ENCODE measurements at places on chromosomes 3 and 15.

- no peak for DNase-seq
These were observed 37.7 kb upstream of the PARP14 start for GRCh38 chr3:122642935-122643334.

DNA sequence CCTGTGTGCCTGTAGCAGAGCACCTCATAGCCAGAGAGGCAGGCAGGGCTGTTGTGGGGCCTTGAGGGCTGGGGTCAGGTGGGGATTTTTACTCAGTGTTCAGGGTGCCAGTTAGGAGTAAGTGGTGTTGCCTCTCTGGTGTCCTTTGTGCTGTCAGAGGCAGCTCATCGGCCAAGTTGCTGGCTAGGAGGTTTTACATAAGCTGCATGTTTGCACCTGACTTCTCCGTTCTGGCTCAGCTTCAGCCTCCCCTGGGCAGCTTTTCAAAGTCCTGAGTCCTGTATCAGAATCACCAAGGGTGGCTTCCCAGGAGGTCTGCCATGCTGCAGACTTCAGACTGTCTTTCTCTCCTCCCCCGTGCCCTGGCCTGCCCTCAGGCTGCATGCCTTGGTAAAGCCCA lies 242.6 kb upstream of the TPM1 start:
- no peak for DNase-seq

GRCh38 chr15:74243431-74243830 lies 7.3 kb downstream of the CCDC33 start:
- DNase-seq, result no peak

DNA sequence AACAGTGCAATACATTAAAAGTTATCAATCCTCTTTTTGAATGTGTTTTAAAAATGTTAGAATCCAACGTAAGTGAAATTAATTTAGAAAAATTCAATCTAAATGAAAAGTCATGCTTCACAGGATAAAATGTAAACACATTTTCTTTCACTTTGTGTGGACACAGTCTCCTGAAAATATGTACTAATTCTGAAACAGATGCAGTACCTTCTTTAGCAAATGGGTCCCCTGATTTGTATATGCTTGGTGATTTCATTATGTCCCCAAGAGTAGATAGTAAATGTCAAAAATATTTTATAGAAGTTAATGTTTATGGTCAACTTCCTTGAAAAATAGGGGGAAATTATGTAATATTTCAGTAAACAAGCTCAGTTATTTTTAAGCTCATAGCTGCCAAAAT lies 28.9 kb downstream of the FOXP1 start:
- no peak for DNase-seq

DNA sequence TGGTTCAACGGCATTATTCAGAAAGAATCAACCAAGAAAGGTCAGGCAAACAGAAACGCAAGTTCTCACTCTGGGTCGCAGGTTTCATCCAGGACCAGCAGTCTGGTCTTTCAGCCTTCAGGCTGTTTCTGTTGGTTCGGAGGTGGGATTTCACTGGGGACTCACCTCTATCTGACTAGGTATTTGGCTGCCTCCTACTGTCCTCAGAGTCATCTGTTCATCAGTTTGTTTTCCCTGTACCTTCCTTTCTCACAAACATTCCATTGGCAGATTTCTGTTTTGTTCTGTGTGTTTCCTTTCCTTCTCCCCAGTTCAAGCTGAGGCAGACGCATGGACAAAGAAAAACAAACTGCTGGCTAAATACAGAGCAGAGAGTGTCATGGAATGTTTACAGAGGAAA lies 1046.6 kb upstream of the CFAP20DC start:
- DNase-seq, result no peak

DNA sequence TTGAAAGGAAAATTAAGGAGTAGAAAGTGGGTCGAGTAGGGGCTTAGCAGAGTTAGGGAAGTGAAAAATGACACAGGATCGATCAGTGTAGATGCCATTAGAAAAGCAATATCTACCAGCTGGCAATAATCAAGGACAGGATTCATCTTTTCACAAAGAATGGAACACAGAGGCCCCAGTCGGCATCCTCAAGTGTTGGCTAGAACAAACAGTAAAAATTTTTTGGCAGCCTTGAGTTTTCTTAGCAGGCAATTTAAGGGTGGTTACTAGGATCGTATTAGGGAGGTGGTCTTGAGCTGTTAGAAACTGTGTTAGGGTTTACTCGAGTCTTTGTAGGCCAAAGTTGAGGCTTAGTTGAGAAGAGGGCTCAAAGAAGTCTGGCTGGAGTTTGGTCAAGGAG lies 658.8 kb upstream of the SGO1 start:
- DNase-seq, result no peak

GRCh38 chr3:132847849-132848625 lies 125.8 kb upstream of the NPHP3 start:
- no peak for DNase-seq

GRCh38 chr15:89409184-89410038 lies 74.8 kb upstream of the POLG start:
- no peak for DNase-seq

- peak; percentile 70 for DNase-seq
These were observed 61.2 kb upstream of the LRTM1 start for GRCh38 chr3:54988838-54989630.

DNA sequence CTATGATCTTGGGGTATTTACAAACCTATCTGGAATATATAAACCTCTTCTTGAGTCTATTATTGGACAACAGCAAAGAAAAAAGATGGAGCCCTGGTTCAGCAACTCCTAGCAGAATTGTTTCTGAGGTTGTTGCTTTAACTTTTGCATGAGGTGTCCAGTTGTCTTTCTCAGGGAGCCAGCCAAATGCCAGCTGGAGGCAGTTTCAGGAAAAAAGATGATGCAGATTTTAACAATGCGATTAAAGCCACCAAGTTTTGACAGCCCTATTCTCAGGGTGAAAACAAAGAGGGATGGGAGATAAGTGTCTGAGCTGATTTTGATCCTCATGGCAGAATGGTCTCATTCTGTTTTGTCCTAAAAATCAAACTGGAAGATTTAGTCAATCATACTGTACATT lies 181.6 kb upstream of the RASGRP1 start:
- DNase-seq, result peak; percentile 37

- DNase-seq, result no peak
These were observed 175.4 kb downstream of the SQOR start for GRCh38 chr15:45810201-45810600.

DNA sequence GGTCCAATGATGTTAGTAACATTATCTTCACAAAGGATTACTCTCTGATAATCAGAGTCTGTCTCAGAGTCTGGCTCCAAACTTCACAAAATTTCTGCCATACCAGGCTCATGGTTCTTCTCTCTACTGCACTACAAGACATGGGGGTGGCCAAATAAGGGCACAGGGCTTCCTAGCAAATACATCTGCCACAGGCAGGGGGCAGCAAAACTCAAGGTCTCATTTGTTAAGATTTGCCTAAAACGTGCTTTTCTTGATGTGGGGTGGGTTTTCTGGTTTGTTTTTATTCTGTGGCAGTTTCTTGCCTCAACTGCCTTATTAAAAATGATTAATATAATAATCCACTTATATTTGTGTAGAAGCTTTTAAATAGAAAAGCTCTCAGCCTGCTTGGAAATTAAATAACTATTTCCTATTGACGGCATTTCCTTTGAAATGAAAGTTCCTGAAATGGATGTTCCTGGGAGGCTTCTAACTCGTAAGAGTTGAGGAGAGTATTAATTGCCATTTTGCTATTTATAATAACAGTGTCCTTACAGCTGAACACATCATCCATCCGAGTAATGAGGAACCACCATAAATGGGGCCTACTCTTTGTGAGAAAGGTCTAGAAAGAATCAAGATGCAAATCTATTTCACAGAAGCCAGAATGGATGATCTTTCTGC lies 53.8 kb downstream of the SST start:
- DNase-seq, result peak; percentile 78

GRCh38 chr15:26049900-26050657 lies 187.0 kb upstream of the ATP10A start:
- no peak for DNase-seq

GRCh38 chr15:64755427-64755940 lies 19.9 kb downstream of the RBPMS2 start:
- no peak for DNase-seq

GRCh38 chr3:144073698-144074097 lies 102.1 kb downstream of the DIPK2A start:
- no peak for DNase-seq

GRCh38 chr3:146160321-146160963 lies 542 bp downstream of the PLOD2 start:
- peak; percentile 74 for DNase-seq

GRCh38 chr3:17125738-17126442 lies 241.1 kb downstream of the PLCL2 start:
- no peak for DNase-seq

GRCh38 chr3:16589867-16590624 lies 15.2 kb downstream of the DAZL start:
- no peak for DNase-seq

- DNase-seq, result peak; percentile 61
These were observed 30.6 kb upstream of the ZSCAN2 start for GRCh38 chr15:84570164-84570735.

GRCh38 chr15:66923438-66923881 lies 141.9 kb upstream of the SMAD3 start:
- no peak for DNase-seq

- DNase-seq, result no peak
These were observed 7.5 kb upstream of the UBL7 start for GRCh38 chr15:74468341-74469032.

- peak; percentile 75 for DNase-seq
These were observed 127.5 kb upstream of the TOPAZ1 start for GRCh38 chr3:44114142-44114541.

GRCh38 chr3:139587797-139588196 lies 48.3 kb upstream of the RBP1 start:
- DNase-seq, result no peak

- no peak for DNase-seq
These were observed 206.9 kb upstream of the TRIM42 start for GRCh38 chr3:140470962-140471361.

DNA sequence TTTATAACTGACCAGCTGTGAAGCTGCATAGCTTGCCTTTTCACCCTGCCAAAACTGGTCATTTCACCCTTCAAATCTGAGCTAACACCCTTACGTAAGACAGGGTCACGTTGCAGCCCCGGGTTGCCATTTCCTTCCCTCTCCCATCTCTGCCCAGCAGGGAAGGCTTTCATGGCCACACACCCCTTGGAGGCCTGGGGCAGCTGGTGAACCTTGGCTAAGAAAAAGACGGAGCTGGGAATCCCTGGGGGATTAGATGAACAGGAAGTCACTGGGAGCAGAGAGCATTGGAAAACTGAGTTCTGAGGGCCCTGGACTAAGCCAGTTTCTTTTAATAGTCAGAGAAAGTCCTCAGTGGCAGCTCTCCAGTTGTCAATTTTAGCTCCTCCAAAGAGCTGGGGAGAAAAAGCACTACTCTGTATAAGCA lies 67.8 kb downstream of the TTC23 start:
- DNase-seq, result no peak

DNA sequence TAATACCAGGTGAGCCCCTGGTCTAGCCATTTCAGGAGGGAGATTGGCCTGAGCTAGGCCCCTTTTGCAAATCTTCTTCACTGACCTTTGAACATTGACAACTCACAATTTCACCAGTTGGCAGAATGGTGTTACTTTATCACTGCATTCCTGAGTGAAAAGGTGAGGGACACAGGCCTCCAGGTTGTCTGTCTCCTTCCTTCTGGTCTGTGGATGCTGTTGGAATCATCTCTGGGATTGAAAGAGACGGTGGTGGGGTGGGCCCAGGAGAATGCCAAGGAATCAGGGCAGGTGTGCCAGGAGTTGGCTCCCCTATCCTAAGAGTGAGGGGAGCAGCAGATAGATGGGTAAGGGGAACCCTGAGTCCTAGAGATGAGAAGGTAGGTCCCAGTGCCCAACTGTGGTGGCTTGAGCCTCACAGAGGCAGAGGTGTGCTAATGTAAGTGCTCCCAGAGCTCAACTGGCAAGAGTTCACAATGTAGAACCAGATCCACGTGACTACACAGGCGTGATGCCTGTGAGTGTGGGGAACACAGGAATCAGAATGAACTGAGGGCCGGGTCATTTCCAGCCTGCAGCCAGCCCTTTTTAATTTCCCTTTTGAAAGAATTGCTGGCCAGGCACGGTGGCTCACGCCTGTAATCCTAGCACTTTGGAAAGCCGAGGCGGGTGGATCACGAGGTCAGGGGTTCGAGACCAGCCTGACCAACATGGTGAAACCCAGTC lies 11.2 kb downstream of the C3orf62 start:
- DNase-seq, result no peak

GRCh38 chr3:197083486-197083885 lies 53.9 kb upstream of the MELTF start:
- DNase-seq, result peak; percentile 83

- no peak for DNase-seq
These were observed 7.3 kb downstream of the ILDR1 start for GRCh38 chr3:122014741-122015140.

- DNase-seq, result peak; percentile 2
These were observed 25.6 kb upstream of the C3orf62 start for GRCh38 chr3:49302613-49303012.

DNA sequence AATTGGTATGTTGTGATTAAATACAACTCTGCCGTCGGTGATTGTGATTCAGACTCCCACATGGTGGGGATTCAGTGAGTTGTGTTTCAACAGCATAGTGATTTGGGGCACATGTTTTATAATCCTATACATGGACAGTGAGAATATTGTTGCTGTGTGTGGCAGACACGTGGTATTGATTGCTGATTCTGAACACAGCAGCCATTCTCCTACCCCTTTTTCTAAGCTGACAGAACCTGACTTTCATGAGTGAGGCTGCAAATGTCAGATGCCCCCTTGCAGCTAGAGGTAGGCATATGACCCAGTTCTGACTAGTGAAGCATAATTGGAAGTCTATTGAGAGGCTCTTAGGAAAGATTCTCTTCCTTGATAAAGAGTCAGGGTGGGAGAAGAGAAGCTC lies 155.0 kb upstream of the STRIT1 start:
- no peak for DNase-seq

- no peak for DNase-seq
These were observed 110.2 kb upstream of the PRTG start for GRCh38 chr15:55853134-55853533.

- no peak for DNase-seq
These were observed 1.1 kb downstream of the CHD2 start for GRCh38 chr15:92901072-92901761.

GRCh38 chr3:67706934-67707333 lies 52.5 kb upstream of the SUCLG2 start:
- DNase-seq, result no peak

- no peak for DNase-seq
These were observed 352.0 kb upstream of the COL8A1 start for GRCh38 chr3:99286266-99286845.

GRCh38 chr3:38610934-38611333 lies 38.6 kb downstream of the SCN5A start:
- no peak for DNase-seq

GRCh38 chr3:66411474-66411873 lies 89.3 kb downstream of the LRIG1 start:
- peak; percentile 46 for DNase-seq

DNA sequence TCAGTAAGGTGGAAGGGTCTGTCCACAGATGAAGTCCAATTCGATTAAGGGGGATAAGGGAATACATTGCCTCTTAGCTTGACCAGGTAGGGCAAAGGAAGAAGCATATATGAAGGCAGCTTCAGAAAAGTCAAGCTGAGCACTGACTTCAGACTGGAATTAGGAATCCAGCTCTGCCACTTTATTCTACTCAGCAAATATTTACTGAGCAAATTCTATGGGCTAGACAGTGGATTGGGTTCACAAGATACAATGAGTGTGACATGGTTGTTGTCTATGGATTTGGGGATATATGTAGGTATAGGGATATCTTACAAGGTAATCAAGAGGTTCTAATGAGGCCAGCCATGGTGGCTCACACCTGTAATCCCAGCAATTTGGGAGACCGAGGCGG lies 526 bp downstream of the ADIPOQ start:
- DNase-seq, result no peak
